ENCODE measurements at places on chromosomes 4 and X.

GRCh38 chr4:35548921-35549320 is 695.4 kb downstream of the ARAP2 start:
- DNase-seq = no peak

DNA sequence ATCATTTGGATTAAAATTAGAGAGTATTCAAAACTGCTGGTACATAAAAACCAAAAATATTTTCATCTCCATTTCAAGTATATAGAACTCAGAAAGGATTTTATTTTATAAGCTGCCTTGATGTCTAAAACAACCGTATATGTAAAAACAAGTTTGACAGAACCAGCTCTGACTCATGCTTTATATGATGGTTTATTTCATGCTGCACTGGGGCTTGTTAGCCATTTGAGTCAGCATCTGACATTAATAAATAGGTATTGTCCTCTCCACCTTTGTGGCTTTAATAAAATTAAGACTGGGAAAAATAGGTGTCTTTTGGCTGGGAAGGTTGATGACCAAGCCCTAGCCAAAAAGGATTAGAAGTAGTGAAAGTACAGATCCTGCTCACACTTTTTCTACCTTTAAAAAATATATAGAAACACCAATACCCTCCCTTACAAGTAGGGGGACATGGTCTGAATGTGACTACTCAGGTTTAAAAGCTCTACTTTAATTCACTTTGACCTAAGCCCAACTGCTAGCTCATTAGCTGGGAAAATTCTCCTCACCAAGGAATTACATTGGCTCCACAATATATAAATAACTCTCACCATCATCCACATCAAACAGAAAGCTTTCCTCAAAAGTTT is 228.1 kb downstream of the ADAMTS3 start:
- no peak for DNase-seq

- DNase-seq = no peak
Measured at GRCh38 chr4:2817701-2818350, 24.9 kb downstream of the SH3BP2 start.

- no peak for DNase-seq
Measured at GRCh38 chr4:153758136-153758535, 1.7 kb downstream of the RNF175 start.

DNA sequence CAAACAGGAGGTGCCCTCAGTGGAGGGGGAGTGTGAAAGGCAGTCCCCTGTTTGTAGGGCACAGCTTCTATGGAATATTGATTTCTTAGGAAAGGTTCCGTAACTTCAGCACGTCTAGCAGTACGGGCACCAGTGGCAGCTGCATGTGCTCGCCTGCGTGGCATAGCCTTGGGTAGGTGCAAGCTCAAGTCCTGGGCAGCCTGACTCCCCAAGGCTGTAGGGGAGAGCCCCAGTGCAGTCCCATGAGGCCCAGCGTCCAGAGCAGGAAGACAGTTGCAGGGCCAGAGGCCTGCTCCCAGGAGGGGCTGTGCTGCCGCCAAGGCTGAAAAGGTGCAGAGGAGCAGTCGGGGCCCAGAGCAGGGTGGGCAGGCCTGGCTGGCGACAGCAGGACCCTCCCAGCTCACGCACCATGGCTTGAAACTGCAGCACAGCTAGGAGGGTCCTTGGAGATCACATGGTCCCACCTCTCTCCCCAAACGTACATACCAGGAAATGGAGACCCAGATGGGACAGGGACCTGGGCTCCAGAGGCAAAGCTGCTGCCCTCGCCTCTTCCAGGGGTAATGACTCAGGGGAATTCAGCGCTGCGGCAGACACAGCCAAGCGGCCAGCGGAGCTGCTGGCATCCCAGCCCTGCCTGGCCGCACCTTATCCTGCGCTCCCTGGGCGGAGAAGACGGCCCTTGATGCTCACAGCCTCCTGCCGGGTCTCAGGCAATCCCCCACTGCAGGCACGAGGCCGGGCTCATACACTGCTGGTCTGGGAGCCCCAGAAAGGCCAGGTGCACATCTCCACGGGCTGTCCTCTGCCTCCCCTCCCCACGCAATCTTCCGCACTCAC is 6.0 kb upstream of the DUSP9 start:
- DNase-seq = no peak

DNA sequence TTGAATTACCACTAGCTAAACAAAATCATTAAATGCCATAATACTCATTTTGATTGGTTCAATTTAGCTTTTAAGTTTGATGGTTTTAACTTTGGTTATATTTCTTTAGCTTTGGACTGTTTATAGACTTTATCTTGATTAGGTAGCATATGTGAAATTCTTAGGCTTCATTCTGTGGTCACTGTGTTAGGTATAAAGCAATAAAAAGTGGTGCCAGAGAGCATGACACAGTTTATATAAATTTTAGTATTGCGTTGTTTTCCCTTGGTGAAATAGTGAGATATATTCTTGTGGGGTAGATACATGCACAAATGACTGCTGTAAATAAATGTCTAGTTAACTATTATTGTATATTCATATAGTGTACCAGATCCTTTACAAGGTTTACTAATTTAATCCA is 474.2 kb upstream of the GRID2 start:
- no peak for DNase-seq

GRCh38 chrX:68917799-68918198 is 89.0 kb downstream of the EFNB1 start:
- DNase-seq = no peak

DNA sequence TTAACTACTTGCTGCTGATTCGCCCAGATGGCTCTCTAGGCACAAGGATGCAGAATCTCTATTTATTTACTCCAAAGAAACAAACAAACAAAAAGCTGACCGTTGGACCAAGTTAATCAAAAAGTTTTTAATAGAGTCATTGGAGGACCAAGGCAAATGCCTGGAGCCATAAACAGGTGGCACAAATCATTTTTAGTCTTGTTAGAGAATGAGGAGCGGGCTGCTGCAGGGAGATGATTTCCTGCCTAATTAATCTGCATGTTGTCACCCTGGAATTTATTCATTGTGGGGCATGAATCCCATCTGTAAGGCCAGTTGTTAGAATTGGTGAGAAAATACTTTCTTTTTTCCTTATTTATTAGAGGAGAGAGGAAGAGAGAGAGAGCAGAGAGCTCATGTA is 147.4 kb upstream of the GATB start:
- DNase-seq = no peak

DNA sequence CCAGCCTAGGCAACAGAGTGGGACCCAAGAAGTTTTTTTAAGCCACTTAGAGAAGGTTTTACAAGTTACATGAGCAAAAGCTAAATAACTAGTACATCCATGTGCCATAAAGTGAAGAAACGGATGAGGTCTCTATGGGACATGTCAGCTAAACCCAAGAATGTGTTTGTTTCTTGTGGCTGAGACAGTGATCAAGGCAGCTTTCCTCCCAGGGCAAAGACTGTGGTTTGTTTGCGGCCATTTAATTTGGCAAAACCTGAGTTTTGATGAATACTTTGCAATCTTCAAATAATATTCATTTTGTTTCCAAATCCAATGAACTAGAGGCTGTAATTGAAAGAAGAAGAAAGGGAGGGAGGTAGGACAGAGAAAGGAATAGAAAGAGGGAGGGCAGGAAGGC is 44.9 kb upstream of the SLC2A9 start:
- no peak for DNase-seq

GRCh38 chrX:150569155-150569477 is 695 bp downstream of the MTM1 start:
- no peak for DNase-seq

DNA sequence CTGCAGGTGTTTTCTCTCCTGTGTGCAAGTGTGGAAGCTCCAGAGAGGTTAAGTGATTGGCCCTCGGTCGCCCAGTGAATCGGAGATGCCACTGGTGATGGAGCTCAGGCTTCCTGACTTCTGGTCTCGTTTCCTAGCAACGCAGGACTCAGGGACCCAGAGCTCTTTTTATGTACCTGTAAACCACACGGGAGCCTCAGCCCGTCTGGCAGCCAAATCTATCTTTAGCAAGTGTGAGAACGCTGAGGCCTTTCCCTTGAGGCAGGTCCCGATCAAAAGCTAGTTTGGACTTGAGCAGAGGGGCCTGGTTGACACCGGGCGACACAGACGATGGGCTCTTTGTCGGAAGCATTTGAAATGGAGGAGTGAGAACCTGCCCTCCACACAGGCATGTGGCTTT is 116.8 kb downstream of the SORCS2 start:
- no peak for DNase-seq

DNA sequence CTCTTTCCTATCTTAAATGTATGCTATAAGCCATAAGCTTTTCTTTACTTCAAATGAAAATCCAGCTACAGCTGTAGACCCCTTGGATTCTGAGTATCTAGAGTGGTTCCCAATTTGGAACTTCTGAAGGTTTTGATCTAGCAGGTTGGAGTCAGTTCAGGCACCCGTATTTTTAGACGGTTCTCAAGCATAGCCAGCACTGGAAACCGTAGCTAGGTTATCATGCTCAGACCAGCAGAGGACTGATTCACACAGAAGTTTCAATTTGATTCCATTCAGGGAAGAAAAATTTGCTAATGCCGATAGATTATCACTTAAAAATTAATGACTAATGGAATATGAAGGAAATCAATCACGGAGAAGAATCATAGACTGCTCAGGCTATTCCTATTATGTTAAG is 11.2 kb downstream of the PPAT start:
- DNase-seq = no peak

DNA sequence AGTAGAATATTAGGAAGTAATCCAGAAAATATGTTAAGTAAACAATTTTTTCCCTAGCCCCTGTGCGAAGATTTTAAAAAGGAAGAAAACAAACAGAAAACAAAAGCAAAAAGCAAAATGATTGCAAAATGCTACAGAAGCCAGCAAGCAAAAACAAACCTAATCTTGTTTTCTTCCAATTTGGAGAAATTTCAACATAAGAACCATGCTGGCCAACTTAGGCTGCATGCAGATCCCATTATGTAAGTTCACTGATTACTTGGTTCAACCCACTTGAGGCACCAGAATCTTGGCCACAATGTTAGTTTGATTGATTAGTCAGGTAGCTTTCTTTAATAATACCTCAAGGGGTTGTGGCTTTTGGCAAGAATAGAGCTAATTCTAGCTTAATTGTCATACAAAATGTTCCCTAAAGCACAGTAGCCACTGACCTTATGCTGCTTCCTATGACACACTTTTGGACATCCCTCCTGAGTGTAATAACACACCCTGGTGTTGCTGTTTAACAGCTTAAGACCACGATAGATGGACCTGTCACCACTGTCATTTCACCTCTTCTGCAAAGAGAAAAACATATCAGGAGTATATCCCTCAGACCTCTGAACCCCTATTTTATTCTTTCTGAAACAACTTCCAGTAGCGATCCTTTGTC is 2342.1 kb downstream of the PCDH7 start:
- no peak for DNase-seq

GRCh38 chrX:1558761-1559468 is 21.9 kb upstream of the P2RY8 start:
- DNase-seq = no peak

DNA sequence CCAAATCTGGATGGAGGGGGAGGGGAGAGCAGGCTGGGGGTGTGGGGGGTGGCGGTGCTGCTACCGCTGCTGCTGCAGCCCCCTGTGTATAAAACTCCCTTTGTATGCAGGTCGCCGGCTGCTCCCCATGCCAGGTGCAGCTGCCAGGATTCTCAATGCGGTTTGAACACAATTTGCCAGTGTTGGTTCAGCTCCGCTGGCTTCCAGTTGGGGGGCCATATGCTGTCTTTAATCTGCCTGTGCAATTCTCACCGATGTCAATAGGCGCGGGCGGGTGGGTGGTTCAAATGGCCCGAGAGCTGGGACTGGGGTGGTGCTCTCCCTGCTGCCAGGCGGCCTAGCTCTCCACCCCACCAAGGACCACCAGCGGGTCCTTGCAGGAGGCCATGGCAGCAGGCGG is 257.6 kb downstream of the BCOR start:
- no peak for DNase-seq

GRCh38 chr4:141637565-141637964 is 1.2 kb downstream of the IL15 start:
- no peak for DNase-seq

GRCh38 chrX:39125834-39126233 is 324.6 kb downstream of the MID1IP1 start:
- no peak for DNase-seq

- DNase-seq = no peak
Measured at GRCh38 chr4:183996868-183997267, 91.8 kb downstream of the STOX2 start.

DNA sequence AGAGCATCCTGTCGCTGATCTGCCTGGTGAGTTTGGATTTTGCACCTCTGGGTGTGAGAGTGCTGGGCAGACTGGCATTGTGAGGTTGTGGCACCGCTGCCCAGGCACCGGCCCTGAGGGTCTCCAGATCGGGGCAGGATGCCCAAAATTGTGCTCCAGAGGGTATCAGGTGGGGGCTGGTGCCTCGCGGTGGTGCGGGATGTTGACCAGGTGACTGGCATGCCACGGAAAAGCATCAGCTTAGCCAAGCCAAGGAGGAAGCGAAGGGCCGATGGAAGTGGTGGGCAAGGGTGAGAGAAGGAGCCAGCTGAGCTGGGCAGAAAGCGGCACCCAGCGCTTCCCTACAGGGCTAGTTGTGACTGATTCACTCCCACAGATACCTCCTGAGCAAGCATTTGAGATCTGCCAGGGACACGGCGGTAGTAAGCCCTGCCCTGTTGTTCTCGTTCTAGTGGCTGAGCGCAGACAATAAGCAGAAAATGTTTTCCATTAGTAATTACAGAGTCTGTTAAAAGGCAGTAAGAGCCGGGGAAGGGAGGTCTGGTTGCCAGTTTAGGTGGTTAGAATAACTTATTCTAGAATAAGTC is 809 bp downstream of the ZFP92 start:
- DNase-seq = no peak

- no peak for DNase-seq
Measured at GRCh38 chr4:139005774-139006173, 9.8 kb upstream of the NOCT start.

DNA sequence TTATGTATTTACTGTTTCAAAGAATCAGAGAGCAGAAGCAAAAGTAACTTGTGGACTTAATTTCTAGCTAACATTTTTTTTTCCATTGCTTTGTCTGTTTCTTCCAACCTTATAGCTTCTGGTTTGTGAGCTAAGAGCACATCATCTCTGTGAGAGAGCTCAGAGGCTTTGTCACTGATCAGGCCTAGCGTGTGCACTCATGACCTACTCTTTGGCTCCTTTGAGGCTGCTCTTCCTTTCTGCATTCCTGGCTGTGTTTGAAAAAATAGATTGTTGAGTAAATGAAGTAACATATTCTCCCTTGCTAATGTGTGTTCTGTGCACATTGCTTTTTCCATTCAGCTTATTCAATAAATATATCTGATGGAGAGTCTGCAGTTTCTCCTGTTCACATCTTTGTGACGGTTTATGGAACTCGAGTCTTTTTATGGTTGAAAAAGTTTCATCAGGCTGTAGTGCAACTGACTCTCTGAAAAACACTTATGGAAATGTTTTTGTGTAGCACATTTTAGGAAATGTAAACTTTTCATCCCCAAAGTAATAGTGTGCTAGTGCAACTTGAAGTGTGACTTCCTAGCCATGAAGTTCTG is 133.0 kb downstream of the RAPGEF2 start:
- no peak for DNase-seq
